ENCODE measurements at places on chromosomes 13 and 19. TPM values are rescaled to one million over a fixed set of nuclear protein-coding genes. Genes with fewer than 3 reads are reported as not detected.

The CYSLTR2 gene
- 1.1 TPM for polyA plus RNA-seq

The YJEFN3 gene
- polyA plus RNA-seq = 13.1 TPM

The TPTE2 gene
- polyA plus RNA-seq = not detected

The TLE6 gene
- 1.2 TPM for polyA plus RNA-seq

The KCNJ14 gene
- polyA plus RNA-seq = 0.29 TPM

The CRLF1 gene
- 154 TPM for polyA plus RNA-seq

The PRR22 gene
- 1.7 TPM for polyA plus RNA-seq

The RASIP1 gene
- 19.9 TPM for polyA plus RNA-seq

The OR7D2 gene
- not detected for polyA plus RNA-seq

The DNMT1 gene
- 34.7 TPM for polyA plus RNA-seq

The NCAN gene
- not detected for polyA plus RNA-seq

The CRX gene
- not detected for polyA plus RNA-seq

The PSG2 gene
- not detected for polyA plus RNA-seq

The RASAL3 gene
- polyA plus RNA-seq = 1.6 TPM

The FGF22 gene
- 0.16 TPM for polyA plus RNA-seq

The CCDC159 gene
- polyA plus RNA-seq = 79.9 TPM

The APLP1 gene
- polyA plus RNA-seq = 2.7 TPM

The EDNRB gene
- 29.8 TPM for polyA plus RNA-seq

The PLEKHA4 gene
- polyA plus RNA-seq = 29.3 TPM

The RRAS gene
- polyA plus RNA-seq = 215 TPM

The NAPSA gene
- 1.1 TPM for polyA plus RNA-seq

The BRME1 gene
- polyA plus RNA-seq = 2.0 TPM

The LRG1 gene
- polyA plus RNA-seq = 0.15 TPM

The ZNF560 gene
- polyA plus RNA-seq = not detected
